ENCODE measurements at places on chromosomes 3 and 15.

- no peak for DNase-seq
Observed at GRCh38 chr3:46874430-46874829, 3.1 kb upstream of the PTH1R start.

GRCh38 chr3:149528340-149528650 is 53.8 kb downstream of the TM4SF4 start:
- DNase-seq, result no peak

GRCh38 chr3:89358281-89358680 is 250.9 kb downstream of the EPHA3 start:
- DNase-seq, result no peak

GRCh38 chr3:47669026-47669749 is 90.5 kb upstream of the CSPG5 start:
- no peak for DNase-seq

Data from tibial nerve (tissue), 4 donors.